ENCODE measurements at places on chromosomes 4 and X.

DNA sequence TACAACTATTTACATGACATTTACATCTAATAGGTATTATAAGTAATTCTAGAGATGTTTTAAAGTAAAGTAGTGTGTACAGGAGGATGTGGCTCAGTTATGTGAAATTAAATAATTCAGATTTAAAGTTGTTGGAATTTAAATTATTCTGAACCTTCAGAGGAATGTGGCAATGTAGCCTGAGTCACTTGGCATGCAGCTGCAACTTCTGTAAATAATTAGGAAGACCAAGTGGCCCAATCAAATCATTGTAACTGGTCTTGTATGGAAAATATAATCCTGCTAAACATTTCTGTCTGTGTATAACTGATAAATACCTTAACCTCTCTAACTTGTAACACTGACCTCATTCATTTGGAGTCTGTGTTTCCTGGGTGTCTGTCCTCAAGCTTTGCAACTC, 828.9 kb downstream of the GLUD2 start:
- DNase-seq = peak; percentile 69

GRCh38 chrX:131763674-131764073, 219.8 kb downstream of the OR13H1 start:
- peak; percentile 83 for DNase-seq

DNA sequence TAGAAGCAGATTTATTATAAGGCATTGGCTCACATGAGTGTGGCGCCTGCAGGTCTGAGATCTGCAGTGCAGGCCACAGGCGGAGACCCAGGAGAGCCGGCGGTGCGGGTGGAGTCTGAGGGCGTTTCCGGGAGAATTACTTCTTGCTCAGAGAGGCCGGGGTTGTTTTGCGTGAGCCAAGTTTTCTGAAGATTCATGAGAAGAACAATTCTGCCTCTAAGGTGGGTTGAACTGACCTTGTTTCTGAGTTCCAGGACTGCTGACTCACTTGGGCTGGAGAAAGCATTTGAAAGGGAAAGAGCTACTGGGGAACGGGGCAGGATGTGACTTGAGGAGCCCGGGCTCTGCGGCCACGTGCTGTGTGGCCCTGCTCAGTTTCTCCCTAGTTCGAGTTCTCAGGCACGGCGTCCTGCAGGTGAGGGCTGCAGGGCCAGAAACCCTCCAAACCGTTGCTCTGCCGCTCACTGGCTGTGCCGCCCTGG, 36.7 kb upstream of the SORCS2 start:
- peak; percentile 56 for DNase-seq

DNA sequence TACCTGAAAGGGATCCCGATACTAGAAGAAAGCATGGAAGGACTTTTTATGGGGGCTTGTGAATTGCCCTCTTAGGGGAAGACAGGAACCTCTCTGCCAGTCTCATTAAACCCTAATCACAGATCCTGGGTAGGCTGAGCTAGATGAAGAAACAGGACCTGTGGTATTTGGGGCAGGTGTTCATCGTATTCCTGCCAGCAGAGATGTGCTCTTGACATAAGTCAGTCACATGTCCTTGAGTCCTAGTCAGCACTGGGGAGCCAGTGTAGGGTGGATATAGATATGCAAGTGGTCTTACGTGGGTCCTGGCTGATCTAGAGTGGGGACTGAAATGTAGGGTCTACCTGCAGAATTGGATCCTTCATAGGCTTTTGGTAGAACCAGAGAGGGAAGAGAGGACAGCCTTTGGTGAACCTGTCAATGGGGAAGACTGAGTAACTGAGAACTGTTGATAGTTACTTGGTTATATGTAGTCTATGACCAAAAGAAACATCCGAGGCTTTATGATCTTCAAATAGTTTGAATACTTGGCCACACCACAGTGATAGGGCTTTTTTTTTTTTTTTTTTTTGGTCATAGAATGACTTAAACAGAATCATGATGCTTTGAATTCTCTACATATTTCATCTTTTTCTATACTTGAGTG, 63.5 kb upstream of the WDR1 start:
- DNase-seq = no peak

GRCh38 chrX:63581398-63581797, 203.6 kb downstream of the ARHGEF9 start:
- DNase-seq = no peak

- peak; percentile 26 for DNase-seq
These were observed 196.4 kb downstream of the LRBA start for GRCh38 chr4:150818661-150819060.

DNA sequence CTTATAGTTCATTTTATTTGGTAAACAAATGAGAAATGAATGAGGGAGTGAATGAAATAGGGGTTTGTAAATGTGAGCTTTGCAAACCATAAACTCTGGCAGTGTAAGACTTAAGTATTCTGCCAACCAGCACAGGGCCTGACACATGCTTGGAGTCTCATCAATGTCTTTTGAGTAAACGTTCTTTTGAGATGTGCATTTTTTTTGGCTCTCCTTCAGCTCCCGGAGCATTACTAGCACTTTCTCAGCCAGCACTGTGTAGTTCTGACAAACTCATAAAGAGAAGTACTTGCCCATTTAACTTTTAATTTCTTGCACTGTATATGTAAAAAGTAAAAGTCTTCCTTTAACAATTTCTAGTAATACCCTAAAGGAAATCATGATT, 245.3 kb downstream of the HS3ST1 start:
- peak; percentile 53 for DNase-seq

GRCh38 chr4:56425518-56425917, 9.9 kb downstream of the PPAT start:
- no peak for DNase-seq

All from fibroblast of mammary gland (primary cell).